Stimulated activated CD8-positive, alpha-beta memory T cell treated with anti-CD3 and anti-CD28 coated beads, Interleukin-15, amount 100 ng/mL, for 48 hours (primary cell): ENCODE measurements at places on chromosomes 1 and 21.

GRCh38 chr1:76079475-76080227, 5.1 kb downstream of the ST6GALNAC3 start:
- no peak for DNase-seq

- DNase-seq, result no peak
These were observed 20.1 kb upstream of the CLCA1 start for GRCh38 chr1:86448670-86449069.

GRCh38 chr1:35186239-35186638, 6.7 kb downstream of the SFPQ start:
- DNase-seq, result no peak

GRCh38 chr1:86503406-86504136, 34.8 kb downstream of the CLCA1 start:
- no peak for DNase-seq

GRCh38 chr1:43229826-43230780, 39.7 kb upstream of the TMEM125 start:
- DNase-seq, result no peak

DNA sequence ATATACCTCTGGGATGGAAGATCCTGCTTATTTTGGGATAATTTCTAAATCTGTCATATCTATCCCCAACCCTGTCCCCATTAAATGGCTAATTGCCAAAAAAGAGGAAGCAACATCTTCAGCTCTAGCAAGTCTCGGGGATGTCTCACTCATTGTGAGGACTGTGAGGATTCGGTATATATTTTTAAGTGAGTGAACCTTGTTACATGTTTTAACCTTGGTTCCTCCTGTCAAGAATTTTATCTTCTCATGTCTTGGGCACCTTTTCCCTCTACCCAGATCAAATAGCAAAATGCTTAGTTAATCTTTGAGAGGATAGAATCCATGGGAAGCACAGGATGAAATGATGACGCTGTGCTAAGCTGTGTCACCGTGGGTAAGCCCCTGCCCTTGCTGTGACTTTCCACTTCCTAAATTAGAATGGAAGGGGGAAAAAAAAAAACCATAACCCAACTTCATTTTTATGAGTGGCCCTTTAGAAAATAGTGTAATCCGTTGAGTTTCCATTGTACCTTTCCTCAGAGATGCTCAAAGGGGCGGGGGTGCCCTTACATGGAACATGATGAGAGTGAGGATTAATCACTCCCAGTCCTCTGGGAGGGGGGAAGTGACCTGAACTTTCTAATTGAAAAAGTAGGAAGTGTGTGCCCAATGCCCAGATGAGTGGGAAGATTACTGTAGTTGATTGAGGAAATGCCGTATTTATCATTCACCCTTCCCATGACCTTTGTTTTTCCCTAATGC, 7.6 kb downstream of the ATP1A1 start:
- no peak for DNase-seq

GRCh38 chr1:28606771-28607170, 14.7 kb downstream of the RAB42 start:
- no peak for DNase-seq

GRCh38 chr1:5477716-5478115, 514.5 kb downstream of the NPHP4 start:
- no peak for DNase-seq

GRCh38 chr1:24383381-24383940, 30.1 kb downstream of the STPG1 start:
- DNase-seq, result no peak

- no peak for DNase-seq
These were observed 3.6 kb downstream of the RGS1 start for GRCh38 chr1:192579010-192579738.

DNA sequence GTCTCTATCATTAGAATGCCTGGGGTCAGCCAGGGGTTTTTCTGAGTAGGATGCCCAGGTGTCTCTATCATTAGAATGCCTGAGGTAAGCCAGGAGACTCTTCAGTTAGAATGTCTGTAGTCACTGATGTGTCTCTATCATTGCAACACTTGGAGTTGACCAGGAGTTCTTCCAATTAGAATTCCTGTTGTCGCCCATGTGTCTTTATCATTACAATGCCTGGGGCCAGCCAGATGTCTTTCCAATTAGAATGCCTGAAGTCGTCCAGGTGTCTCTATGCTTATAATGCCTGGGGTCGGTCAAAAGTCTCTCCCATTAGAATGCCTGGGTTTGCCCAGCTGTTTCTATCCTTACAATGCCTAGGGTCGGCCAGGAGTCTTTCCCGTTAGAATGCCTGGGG, 55.8 kb downstream of the RNF187 start:
- DNase-seq, result no peak

- DNase-seq, result no peak
These were observed 23.2 kb downstream of the CDC42 start for GRCh38 chr1:22075718-22076117.

DNA sequence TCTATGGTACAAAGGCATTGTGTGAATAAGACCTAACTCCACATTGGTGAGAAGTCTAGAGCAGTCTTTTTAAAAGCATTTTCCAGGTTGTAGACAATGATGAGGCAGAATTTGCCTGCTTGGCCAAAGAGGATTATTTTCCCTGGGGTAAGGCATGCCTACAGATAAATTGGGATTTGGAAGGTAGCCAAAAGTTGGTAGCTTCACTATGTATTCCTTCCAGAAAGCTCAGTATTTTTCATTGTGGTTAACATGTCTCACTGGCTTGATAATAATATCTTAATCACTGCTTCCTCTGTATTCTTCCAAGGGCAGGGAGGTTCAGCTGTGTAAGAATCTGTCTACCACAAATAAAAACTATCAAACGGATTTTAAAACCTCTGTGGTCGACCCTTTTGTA, 590.8 kb upstream of the PRMT6 start:
- DNase-seq, result no peak

DNA sequence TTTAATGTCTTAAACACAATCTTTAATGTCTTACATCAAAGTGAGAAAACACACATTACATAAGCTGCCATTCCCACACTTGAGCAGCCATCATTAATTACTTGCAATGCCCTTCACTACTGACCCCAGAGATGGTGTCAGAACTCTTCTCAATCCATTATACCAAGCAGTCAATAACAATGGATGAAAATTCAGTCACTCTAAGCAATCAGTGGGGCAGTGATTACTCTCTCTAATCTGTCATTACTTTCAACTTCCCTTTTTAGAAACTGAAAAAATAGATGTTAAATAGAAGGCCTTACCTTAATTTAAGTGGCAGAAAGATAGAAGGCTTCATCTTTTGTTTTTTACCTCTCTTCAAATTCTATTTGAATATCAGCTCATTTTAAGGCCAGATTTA, 9.7 kb upstream of the FRRS1 start:
- DNase-seq, result no peak

DNA sequence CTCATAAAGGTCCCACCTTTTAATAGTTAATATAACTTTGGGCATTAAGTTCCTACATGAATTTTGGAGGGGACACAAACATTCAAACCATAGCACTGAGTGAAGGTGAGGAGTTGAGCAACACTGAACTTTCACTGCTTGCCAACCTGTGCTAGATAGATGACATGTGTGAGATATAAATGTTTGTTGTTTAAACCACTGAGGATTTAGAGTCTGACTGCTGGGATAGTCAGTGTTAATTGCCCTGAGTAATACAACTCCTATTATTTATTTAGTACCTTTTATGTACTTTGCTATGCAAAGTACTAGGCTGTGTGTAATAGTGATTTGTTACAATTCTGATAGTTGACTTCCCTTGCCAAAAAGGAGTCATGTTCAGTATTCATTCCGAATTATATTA, 32.4 kb upstream of the SLC16A1 start:
- DNase-seq, result no peak

GRCh38 chr1:17207046-17207445, 2.1 kb downstream of the PADI1 start:
- DNase-seq, result no peak

GRCh38 chr1:230147253-230148125, 80.5 kb downstream of the GALNT2 start:
- DNase-seq, result no peak

- DNase-seq, result no peak
These were observed 439.5 kb downstream of the SMYD3 start for GRCh38 chr1:246067432-246068216.

- DNase-seq, result no peak
These were observed 16.1 kb upstream of the PSMD4 start for GRCh38 chr1:151238467-151238739.

GRCh38 chr1:2433196-2433595, 20.8 kb upstream of the PEX10 start:
- DNase-seq, result no peak

DNA sequence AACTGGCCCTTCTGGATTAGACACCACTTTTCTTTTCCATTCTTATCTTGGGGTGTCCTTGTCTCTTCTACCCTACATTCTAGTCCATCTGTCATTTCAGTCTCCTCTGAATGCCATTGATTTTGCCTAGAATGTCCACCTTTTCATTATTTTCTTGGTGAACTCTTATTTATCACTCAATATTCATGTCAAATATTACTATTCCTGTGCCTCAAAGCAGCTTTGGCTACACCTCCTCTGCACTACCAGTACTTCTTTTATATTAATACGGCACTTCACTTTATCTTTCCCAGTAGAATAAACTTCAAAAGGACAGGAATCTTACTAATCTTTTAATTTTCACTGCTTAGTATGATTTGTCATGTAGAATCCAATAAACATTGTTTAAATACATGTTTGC, 186.4 kb upstream of the DPYD start:
- DNase-seq, result no peak

GRCh38 chr1:10338611-10339010, 60.3 kb upstream of the PGD start:
- no peak for DNase-seq

DNA sequence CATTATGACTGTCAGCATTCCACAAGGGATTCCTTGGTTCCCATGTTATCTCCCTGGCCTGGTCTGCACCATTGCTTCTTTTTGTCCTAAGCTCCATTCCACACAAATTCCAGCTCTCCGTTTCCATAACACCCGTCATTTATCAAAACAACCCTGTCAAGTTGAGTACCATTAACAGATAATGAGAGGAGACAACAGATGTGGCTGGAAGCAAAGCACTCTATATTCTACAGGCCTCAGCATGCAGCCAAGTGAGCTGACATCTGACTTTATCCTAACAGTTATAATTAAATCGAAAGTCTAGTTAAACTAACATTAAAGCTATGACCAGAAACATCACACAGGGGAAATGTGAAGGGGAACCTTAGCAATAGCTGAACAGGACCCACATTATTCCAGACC, 110.4 kb downstream of the RERE start:
- DNase-seq, result no peak

- no peak for DNase-seq
These were observed 468 bp upstream of the NIBAN1 start for GRCh38 chr1:184974837-184975115.

DNA sequence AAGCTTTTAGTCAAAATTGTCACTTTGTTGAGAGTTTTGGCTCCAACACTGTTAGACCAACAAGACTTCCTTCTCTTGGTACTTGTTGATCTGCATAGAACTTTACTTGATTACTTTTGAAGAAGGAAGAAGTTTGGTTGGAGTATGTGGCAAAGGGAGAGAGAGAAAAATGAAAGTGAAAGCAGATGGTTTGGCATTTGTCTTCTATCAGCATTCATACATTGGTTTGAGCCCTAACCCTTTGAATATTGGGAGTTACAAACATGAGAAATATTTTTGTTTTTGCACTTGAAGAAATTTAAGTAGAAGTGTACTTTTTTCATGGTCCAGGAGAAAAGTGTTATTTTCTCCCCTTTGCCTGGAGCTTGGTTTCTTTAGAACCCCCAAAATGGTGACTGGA, 169.8 kb downstream of the ADGRL4 start:
- no peak for DNase-seq

DNA sequence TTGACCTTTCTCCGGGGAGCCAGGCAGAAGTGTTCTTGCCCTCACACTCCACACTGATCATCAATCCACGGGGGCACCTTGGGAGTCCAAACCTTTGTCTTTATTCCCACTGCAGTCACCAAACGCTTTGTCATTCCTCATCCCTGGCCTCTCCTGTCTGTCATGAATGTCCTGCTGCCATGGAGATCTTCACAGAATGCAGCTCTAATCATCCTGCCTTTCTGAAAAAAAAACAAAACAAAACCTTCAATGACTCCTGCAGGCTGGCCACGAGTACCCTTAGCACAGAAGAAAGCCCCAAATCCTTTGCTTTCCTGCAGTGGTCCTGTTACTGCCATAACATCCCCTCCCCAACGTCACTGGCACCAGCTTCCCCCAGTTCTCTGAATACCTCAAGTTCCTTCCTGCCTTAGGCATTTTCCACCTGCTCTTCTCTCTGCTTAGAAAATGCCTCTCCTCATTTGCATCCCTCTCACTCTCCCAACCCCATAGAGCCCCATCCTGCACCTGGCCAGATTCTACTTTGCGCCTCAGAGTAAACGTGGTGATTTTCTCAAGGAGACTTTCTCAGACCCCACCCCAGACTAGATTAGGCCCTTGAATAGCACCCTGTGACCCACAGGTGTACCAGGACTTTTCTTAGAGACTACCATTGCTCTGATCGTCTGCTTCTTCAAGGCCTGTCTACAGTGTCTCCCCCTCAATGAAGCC, 131.2 kb downstream of the AK5 start:
- no peak for DNase-seq

DNA sequence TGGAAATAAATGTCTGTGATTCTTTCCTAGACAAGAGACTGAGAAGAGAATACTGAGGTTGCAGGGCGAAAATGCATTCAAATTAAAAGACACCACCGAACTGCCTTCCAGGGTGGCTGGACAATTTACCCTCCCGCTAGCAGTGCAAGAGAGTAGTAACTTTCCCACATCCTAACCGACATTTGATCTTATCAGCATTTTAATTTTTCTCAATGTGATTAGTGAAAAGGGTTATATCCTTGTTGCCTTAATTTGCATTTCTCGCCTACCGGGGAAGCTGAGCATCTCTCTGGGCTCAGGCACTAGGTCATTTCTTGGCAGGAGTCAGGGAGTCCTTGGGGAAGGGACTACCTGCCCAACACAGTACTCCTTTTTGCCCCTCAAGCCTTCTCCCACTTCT, 2.8 kb downstream of the TNFRSF8 start:
- no peak for DNase-seq

- no peak for DNase-seq
These were observed 390.4 kb downstream of the PTPRU start for GRCh38 chr1:29626726-29627125.

GRCh38 chr1:37974567-37974966, 15.3 kb downstream of the SF3A3 start:
- no peak for DNase-seq

DNA sequence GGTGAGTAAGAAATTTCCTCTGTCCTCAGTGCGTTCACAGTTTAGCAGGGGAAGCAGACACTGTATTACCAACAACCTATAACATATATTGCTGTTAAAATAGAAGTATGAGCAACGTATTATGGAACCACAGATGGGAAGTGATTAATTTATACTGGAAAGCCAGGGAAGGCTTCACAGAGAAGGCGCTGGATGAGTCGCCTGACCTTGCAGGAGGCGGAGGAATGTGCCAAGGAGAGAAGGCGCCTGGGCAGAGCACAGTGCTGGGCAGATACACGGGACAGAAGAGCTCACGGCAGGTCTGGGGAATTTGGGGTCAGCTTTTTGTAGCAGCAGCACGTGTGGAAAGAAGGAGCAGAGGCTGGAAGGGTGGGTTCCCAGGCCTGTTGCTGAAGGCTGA, 116.3 kb downstream of the DHRS3 start:
- no peak for DNase-seq

GRCh38 chr1:223700942-223701637, 11.2 kb upstream of the CAPN2 start:
- peak; percentile 30 for DNase-seq
